ENCODE measurements at places on chromosomes 7 and 10. TPM values are rescaled to one million over a fixed set of nuclear protein-coding genes. Genes with fewer than 3 reads are reported as not detected.

GJD4 gene
- not detected for total RNA-seq

SFTPA2 gene
- total RNA-seq: not detected

AMZ1 gene
- 0.83 TPM for total RNA-seq

CYTH3 gene
- 1.6 TPM for total RNA-seq

TRIM50 gene
- total RNA-seq: not detected

EPO gene
- total RNA-seq: not detected

GRCh38 chr7:50185208-50185607 is 92.2 kb upstream of the ZPBP start:
- DNase-seq: no peak

DNA sequence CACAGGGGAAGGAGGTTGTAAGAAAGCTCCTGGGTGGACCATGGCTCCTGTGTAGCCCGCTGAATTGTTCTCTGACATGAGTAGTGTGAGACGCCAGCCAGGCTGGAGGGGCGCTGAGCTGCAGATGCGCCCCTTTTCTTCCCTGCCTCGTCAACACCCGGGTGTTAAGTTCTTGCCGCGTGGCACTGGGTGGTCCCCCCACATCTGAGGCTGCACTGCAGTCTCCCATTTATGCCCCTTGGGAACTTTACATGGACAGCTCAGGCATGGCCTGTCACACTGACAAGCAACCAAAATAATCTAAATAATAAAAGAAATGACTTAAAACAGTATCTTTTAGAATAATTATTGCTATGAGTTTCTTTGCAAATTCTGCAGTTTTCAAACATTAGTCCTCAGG is 34.6 kb upstream of the HSPA12A start:
- no peak for DNase-seq

GRCh38 chr7:80830010-80830409 is 88.8 kb downstream of the SEMA3C start:
- no peak for DNase-seq

DNA sequence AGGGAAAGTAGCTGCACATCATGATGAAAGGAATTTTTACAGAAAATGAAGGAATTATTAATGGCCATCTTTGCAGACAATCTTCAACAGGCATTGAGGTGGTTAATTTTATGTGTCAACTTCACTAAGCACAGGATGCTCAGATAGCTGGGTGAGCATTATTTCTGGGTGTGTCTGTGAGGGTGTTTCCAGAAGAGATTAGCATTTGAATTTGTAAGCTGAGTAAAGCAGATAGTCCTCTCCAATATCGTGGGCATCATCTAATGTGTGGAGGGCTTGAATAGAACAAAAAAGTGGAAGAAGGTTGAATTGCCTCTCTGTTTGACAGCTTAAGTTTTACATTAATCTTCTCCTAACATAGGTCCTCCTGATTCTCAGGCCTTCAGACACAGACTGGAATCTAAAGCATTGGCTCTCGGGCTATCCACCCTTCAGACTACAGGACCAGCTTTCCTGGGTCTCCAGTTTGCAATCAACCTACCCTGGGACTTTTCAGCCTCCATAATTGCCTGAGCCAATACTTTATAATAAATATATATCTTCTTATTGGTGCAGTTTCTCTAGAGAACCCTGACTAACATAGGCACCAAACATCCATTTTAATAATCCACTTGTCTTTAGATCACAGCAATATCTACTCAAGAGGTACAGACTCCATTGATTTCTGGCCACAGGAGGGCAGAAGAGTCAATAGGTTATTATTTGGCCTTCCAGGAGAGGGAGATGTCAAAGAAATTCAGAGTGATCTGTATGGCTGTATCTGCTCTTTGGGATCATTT is 10.5 kb upstream of the CRPPA start:
- peak; percentile 18 for DNase-seq

GRCh38 chr7:116780521-116780920 is 81.9 kb upstream of the CAPZA2 start:
- no peak for DNase-seq

- DNase-seq: no peak
These were observed 44.9 kb downstream of the PNLIPRP2 start for GRCh38 chr10:116665541-116666125.

GRCh38 chr10:52020173-52020572 is 293.9 kb upstream of the DKK1 start:
- DNase-seq: no peak

GRCh38 chr7:74039337-74039736 is 11.4 kb downstream of the ELN start:
- DNase-seq: no peak

DNA sequence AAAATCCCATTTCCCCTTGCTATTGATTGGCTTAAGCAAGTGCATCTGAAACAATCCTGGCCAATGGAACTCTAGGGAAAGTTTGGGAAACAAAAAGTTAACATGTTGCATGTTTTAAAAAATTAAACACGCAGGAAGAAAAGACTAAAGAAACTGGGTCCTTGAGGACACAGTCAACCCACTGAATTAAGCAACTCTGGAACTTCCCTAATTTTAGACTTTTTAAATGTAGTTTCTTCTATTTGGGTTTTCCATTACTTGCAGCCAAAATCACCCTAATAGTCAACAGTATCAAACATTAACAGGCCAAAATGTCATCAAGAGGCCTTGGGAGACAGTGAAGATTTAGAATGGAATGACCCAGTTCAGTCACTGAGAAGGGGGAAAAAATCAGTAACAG is 40.6 kb downstream of the OSBPL3 start:
- DNase-seq: no peak

DNA sequence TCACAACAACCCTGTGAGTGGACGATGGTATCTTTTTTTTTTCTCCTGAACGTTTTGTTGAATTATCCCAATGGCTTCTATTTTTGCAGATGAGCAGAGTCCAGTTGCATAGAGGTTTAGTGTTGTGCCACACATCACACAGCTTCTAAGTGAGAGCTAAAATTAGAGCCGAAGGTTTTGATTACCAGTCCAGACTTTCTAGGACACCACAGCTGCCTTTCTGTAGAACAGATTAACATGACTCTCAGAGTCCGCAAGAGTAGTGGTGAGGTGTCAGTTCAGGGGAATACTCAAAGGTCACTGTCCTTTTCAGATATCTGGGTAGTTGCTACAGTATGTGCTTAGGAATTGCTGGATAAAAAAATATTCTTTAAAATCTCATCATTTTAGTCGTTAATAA is 13.8 kb downstream of the SGPL1 start:
- DNase-seq: no peak

GRCh38 chr7:103524042-103524907 is 78.3 kb upstream of the SLC26A5 start:
- no peak for DNase-seq

GRCh38 chr10:104614245-104614831 is 26.8 kb upstream of the SORCS3 start:
- DNase-seq: peak; percentile 51

DNA sequence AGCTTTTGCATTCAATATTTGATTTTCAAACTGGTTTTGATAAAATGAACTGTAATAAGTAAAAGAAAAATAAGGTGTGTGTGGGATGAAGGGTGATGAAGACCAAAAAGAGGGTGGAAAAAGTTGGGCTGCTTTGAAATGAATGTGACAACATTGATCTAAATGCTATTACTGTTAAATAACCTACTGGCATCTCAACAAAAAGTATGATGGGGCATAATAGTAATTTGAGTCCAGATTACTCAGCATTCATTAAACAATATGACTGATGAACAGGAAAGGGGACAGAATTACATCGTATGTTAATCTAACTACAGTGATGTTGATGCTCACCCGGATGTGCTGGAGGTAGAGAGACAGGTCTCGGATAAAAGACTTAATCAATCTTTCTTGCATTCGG is 112.2 kb downstream of the ABCC2 start:
- no peak for DNase-seq

GRCh38 chr7:88172842-88173241 is 47.0 kb downstream of the SRI start:
- no peak for DNase-seq

- DNase-seq: no peak
These were observed 31.3 kb downstream of the TMEM270 start for GRCh38 chr7:73892003-73892999.

DNA sequence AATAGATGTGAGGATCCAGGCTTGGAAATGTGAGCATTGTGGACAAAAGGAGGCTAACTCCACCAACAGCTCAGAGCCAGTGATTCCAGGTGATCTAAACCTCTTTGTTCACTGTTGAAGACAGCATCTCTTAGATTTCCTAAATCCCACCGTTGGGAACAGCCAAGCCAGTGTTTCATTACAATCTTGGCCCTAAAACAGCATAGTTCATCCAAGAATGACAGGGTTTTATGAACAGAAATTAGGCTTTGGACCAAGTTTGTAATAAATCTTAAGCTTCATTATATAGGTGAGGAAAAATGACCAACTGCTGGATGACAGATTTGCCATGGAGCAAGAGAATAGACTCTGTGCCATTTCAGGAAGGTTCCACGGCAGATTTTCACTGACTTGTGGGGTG is 65.8 kb downstream of the MTURN start:
- DNase-seq: no peak

GRCh38 chr7:72316148-72316547 is 96.0 kb downstream of the CALN1 start:
- no peak for DNase-seq

GRCh38 chr10:27503498-27504006 is 552 bp upstream of the RAB18 start:
- no peak for DNase-seq

DNA sequence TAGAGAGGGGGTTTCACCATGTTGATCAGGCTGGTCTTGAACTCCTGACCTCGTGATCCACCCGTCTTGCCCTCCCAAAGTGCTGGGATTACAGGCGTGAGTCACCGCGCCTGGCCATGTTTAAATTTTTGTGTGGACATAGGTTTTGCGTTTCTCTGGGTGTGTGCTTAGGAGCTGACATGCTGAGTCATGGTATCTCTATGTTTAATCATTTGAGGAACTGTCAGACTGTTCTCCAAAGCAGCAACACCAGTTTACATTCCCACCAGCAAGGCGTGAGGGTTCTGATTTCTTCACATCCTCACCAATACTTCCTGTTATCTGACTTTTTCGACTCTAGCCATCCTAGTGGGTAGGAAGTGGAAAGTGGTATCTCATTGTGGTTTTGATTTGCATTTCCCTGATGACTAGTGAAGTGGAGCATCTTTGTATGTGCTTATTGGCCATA is 153.7 kb downstream of the DNAJB6 start:
- peak; percentile 64 for DNase-seq

DNA sequence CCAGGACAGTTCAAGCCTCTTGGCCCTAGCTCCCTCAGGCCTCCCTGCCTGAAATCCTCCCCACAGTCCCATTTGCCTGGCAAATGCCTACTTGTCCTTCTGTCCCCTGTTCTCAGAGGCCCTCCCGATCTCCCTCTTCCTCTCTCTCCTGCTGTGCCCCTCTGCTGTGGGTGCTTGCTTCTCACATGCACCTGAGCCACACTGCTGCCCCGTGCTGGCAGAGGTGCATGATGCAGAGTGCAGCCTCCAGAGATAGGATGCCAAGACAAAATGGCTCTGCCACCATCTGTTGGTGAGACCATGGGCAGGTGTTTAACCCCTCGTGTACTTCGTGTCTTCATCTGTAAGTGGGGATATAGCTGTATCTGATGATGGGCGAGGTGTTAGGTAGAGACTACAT is 158.4 kb downstream of the RGS10 start:
- no peak for DNase-seq

DNA sequence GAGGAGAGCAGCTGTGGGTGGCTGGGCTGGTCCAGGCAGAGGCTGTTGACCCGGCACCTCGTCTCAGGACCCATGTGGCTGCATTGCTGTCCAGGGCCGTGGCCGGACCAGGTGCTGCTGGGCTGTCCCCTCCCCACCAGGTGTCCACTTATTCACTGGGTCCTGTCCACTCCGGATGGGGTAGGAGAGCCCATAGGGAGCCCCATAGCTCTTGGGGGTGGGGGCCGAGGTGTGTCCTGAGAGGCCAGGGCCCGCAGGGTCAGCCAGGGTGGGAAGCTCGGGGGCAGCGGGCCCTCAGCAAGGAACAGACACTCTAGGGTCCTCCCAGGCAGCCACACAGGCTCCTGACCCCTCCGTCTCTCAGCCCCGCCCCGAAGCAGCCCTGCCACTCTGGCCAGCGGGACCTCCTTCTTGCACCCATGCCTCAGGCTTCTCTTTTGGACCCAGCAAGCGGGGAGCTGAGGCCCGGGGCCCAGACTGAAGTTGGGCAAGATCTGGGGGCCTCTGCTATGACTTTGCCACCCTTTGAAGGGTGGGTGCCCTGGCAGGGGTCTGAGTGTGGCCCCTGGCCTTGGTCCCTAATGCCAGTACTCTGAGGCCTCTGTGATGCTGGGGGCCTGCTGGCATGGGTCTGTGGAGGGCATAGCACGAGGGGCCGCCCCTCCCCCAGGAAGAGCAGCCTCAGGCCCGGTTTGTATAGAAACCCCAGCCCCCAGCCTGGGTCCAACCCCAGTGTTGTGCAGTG is 86.4 kb downstream of the NKX6-2 start:
- no peak for DNase-seq

DNA sequence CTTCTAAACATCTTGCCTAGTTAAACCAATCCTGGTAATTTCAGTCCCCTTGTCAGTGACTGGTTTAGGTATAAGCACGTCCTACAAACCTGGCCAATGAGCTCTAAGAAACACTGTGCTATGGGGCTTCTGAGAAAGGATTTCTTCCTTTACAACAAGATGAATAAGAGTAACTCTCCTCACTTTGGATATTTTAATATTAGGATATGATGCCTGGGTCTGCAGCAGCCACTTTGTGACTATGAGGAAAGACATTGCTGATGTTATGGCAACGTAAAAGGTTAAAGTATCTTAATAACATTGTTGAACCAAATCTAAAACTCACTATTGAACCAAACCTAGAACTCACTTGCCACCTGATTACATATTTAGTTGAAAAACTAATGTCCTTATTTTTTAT is 26.5 kb upstream of the EPC1 start:
- no peak for DNase-seq

DNA sequence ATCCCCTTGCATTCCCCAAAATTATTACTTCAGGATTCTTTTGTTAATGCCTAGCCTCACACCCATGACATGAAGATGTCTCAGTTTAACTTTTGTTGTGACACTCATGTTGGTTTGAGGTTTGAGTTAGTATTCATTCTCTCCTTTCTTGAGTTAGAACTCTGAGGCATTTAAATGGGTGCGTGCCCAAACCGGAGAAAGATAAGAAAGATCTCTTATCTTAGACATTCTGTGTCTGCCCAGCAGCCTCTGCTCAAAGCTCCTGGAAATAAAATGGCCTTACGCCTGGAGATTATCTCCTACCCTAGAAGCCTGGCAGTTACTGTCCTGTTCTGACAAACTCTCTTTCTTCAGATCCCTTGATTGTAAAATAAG is 26.3 kb downstream of the WBP1L start:
- no peak for DNase-seq
